ENCODE measurements at places on chromosomes 11 and 22.
A peak's percentile ranks its signal among the peaks of the same experiment; 100 is the strongest.

- peak; percentile 78 for DNase-seq
Measured at GRCh38 chr11:35182317-35182939, 43.5 kb downstream of the CD44 start.

DNA sequence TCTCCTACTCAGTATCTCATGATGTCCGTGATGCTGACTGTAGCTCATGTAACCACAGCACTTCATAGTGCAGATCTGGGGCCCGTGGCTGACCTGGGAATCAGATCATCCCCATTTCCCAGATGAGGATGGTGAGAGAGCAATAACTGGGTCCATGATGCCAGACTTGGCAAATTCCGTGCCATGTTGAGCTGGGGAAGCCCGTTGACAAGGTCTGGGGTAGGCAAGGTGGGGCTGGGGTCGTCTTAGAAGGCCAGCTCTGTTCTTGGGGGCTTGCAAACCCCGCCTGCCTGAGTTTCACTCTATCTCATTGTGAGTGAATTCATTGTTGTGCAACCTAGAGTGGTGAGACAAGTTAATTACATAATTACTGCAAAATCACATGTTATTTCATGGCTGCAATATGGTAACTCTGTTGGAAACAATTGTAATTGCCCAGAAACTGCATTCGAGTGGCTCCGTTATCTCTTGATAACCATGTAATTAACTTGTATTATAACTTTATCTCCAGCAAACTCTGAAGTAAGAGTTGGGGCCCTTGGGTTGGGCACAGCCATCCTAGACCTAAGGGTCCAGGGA lies 41.7 kb downstream of the LMO1 start:
- no peak for DNase-seq

DNA sequence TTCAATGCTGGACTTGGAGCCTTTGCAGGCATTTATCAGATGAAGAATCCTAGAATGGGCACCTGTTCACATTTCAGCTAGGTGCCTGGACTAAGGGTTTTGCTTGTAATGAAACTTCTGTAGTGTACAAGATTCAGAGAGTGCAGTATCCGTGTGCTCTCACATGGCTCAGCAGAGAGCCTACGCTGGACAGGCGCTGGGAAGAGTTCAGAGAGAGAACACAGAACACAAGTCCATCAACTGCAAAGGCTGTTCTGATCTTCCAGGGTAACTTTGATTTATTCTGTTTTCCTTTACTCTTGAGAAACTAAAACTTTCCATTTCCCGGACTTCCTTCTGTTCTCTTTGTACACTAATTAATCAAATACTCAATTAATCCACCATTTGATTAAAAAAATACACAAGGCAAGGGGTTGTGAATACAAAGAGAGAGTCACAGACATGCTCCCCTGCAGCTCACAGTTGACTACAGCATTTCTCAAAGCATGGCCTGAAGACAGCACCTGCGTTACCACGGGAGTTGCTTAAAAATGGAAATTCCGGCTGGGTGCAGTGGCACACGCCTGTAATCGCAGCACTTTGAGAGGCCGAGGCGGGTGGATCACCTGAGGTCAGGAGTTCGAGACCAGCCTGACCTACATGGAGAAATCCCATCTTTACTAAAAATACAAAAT lies 393.7 kb downstream of the LARGE1 start:
- DNase-seq = no peak

DNA sequence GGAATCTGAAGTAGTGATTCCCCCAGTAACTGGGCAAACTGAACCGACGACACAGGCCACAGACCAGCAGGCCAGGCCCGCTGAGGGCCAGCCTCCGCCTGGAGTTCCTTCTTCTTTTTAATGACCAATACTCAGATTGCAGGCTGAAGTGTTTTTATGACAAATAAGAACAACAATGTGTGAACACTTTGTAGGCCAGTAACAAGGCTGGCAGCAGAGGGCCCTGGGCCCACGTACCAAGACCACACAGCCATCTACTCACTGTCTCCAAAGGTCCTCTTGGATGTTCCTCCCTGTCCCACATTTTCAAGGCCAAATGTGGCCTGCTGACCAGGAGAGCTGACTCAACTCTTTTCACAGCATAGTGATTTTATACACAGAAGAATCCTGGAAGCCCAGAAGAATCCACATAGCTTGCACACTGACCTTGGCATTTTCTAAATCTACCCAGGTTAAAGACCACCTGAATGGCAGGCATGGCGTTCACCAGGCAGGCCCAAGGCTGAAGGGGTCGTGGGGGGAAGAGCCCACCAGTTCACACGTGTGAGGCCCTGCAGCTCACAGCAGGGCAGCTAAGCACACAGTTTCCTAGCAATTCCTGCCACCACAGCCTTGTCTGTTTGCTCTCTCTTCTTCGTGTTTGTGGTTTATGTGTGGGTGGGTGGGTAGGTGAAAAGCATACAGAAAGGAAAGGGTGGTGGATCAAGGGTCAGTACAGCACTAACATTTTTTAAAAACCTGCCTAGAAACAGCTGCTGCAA lies 13.3 kb downstream of the SMCO4 start:
- no peak for DNase-seq

DNA sequence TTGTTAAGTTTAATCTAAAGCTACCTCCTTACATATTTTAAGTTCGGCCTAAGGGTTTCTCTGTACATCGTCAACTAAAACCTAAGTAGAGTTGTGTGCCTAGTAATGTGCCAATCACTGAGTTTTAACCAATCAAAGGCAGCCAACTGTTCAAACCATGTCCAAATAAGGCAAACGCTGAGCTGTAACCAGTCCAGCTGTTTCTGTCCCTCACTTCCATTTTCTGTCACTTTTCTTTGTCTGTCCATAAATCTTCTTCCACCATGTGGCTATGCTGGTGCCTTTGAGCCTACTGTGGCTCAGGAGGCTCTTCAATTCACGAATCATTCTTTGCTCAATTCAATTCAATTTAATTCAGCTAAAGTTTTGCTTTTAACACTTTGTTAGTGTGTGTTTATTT lies 13.9 kb upstream of the ATXN10 start:
- no peak for DNase-seq

DNA sequence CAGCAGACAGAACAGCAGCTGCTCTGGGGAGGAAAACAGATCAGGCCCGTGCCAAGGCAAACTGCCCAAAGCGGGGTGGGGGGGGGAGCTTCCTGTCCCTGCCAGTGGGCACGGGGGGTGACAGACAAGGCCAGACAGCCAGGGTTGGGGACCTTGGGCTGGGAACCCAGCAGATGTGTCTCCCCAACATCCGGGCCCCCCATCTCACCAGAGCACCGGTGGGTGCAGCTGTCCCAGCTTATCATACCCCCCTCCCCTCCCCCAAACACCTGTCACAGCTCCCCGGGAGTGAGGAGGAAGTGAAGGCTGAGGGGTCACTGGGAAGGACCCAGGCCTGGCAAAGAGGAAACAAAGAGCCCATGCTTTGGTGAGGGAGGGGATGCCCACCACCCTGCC lies 1.3 kb downstream of the PPP1R14B start:
- peak; percentile 51 for DNase-seq

DNA sequence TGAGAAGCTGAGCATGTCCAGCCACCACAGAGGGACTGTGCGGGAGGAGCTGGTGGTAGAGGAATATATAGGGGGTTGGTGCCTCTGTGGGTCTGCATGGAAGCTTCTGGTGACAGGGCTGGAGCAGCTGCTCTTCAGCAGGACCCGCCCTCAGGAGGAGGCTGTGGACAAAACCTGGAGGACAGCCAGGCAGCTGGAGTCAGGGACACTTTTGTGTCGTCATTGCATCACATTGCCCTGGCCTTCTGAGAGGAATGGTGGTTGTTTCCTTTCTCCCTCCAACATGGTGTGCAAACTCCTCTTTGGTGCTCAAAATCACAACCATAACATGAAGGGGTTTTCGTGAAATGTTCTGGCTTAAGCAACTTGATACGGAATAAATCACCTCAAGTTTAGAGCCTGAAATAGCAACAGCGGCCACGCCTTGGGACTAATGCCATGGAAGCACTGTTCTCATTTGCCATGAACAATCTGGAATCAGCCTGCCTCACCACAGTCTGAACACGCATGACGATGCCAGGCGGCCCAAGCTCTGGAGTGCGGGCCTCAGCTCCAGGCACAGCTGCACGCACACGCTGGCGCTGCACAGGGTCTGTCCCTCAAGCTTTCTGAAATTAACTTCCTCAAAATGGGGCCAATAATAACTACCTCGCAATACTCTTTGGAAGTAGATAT lies 17.1 kb upstream of the CSRP3 start:
- DNase-seq = no peak

GRCh38 chr11:107819361-107820014 lies 39.1 kb downstream of the SLC35F2 start:
- no peak for DNase-seq

- DNase-seq = no peak
Measured at GRCh38 chr11:115925568-115926090, 421.4 kb upstream of the CADM1 start.

- no peak for DNase-seq
Measured at GRCh38 chr11:30468881-30469280, 117.3 kb downstream of the MPPED2 start.

DNA sequence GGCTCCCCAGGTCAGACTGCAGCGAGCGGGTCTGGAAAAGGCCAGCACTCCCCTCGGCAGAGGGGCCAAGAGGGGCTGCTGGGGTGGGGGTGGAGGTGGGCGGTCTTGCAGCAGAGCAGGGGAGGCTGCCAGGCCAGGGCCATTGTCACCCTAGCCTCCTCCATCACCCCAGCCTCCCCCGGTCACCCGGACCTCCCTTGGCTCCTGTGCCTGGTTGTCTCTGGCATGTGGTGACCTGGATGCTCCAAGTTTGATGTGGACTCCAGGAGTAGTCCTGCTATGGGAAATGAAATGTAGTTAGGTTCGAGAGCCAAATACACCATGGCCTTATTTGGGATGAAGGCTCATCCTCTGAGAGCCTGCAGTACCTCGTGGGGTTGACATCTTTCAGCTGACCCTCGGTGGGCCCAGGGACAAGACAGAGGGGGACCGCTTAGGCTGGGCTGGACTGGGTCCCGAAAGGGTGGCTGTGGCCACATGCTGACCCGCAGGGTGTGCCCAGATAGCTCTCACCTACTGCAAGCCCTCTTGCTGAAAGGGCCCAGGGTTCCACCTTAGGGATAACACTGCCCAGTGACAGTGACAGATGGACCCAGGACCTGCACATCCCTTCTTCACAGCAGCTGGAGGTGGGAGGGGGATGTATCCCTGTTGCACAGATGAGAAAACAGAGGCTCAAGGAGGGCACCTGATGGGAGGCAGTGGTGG lies 24.1 kb downstream of the MRGPRD start:
- no peak for DNase-seq

- no peak for DNase-seq
Measured at GRCh38 chr11:11814614-11815452, 26.9 kb upstream of the USP47 start.

DNA sequence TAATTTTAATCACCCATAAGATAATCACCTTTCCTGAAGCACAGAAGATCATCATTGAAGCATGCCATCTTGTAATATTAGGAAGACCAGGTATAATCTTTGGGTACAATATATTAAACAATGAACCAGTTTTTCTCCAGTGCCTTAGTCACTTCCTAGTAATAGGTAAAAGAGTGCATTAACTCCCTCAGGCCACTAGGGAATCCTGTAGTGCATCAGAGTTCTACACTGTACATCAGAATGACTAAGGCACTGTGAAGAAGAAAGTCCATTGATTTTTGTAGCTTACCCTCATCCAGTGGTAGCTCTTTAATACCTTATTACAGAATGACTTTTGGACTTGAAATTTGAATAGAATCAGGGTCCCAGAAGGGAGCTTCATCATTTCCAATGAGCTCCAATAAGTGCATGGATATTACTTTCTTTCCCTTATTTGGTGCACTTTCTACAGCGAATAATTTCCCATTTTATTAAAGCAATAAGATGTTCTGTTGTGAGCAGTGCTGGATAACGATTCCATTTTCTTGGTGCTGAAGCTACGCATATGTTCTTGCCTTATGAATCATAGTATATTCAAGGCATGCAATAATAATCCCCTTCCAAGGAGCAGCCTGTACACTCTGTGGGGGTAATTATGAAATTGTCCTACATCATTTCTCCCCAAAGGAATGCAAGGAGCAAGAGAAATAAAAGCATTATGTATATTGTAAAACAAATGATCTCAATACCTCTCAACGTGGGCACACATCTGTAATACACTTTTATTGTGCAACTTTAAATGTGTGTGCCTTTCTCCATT lies 4.7 kb downstream of the C11orf87 start:
- no peak for DNase-seq

- DNase-seq = peak; percentile 2
Measured at GRCh38 chr22:31083923-31084810, 3.0 kb downstream of the SMTN start.

DNA sequence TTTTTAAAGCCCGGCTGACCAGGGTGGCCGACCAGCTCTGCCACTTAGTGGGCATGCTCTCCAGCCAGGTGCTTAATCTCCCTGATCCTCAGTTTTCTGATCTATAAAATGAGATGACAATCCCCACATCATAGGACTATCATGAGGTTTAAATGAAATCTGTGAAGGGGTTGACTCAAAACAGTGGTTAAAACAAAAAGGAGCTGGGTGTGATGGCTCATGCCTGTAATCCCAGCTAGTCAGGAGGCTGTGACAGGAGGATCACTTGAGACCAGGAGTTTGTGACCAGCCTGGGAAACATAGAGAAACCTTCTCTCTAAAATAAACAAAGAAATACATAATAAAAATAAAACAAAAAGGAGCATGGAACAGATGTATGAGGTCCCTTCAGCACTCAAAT lies 3.6 kb upstream of the C11orf86 start:
- no peak for DNase-seq
